ENCODE measurements at places on chromosomes 5 and 9.

- peak; percentile 46 for DNase-seq
Measured at GRCh38 chr5:169828385-169828784, 151.9 kb downstream of the INSYN2B start.

DNA sequence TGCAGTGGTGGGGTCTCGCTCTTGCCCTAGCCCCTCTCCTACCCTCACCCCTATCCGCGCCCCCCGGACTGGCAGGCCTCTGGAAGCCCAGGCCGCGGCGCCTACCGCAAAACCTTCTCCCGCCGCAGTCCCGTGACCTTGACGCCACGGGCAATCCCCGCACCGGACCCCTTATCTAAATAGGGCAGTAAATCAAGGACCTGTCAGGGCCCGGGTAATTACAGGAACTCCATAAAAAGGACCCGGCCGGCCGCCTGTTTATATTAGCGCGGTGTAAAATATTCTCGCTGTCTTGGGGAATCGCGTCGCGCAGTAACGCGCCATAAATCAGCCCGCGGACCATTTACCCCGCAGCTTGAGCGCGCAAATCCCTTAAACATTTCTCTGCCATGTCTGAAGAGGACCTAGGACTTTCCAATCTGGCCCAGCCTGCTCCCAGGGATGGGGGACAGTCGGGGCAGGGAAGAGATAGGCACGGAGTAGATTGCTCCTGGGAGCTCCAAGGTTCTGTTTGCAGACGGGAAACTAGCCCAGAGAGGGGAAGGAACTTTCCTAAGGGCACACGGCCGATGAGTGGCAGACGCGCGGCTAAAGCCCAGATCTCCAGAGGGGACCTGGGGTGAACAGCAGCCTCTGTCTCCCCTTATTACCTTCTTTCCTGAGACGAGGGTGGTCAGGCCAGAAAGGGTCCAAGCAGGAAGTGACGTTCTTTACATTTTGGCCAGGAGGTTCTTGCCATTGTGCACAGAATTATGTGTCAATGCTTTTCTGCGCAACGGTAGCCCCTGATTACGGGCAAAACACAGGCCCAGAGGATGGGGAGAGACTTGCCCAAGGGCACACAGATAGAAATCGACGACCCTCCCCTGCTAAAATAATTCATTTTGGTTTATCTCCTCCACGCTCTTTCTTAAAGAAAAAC lies 4.8 kb upstream of the HAND1 start:
- DNase-seq = no peak

DNA sequence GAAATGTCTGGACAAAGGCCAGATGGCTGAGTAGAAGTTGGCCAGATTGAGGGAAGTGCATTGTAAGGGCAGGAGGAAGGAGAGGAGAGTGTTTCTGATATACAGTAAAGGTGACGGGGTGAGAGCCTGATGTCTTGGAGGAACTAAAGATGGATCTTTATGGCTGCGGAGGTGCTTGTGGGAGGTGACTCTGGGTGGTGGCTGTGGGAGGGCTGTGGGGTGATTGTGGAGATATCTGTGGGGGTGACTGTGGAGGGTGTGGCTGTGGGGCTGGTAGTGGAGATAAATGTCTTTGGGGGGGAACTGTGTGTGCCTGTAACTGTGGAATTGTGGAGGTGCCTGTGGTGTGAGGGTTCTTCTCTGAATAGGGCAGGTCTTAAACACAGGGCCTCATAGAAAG lies 121.4 kb downstream of the CMYA5 start:
- DNase-seq = no peak

DNA sequence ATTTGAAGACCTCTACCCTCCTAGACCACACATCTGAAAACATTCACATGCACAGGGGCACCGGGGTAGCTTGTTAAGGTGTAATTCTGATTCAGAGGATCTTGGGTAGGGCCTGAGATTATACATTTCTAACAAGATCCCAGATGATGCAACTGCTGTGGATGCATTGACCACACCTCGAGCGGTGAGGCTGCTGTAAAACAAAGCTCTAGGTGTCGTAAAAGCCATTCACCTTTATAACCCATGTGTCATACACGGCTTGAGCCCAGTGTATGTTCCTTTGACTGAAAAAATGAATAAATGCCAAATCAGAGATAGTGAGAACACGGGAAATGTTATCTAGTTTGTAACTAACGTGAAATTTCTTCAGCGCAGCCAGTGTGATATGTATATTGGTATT lies 1578.2 kb upstream of the WWC1 start:
- no peak for DNase-seq

DNA sequence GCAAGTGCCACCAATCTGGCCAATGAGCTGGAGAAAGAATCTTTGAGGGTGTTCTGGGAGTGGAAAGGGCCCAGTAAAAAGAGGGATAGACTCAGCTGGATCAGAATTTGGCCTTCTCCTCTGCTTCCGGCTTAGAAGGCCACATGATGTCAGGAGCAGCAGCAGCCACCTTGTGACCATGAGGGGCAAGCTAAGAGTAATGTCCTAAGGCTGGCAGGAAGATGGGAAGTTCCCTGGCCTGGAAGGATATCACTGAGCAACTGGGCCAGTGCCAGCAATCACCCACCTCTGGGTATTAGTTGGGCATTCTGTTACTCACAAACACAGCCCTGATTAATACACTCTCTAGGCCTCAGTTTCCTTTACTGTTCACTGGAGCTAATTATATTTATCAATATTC lies 44.2 kb downstream of the TSPAN17 start:
- no peak for DNase-seq

DNA sequence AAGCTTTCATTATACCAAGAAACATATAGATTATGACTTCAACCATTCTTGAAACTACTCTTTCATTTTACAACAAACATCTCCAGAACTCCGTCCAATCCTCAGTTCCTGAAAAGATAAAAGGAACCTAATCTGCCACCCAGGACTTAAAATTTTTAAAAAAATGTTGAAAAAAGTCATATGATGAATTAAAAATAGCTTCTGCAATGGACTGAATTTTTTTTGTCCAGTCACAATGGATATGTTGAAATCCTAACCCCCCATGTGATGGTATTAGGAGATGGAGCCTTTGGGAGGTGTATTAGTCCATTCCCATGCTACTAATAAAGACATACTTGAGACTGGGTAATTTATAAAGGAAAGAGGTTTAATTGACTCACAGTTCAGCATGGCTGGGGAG lies 2.7 kb upstream of the ALDH1A1 start:
- no peak for DNase-seq

GRCh38 chr9:137321726-137322361 lies 19.8 kb upstream of the NRARP start:
- no peak for DNase-seq

GRCh38 chr5:35815089-35815936 lies 41.4 kb upstream of the IL7R start:
- DNase-seq = peak; percentile 43

DNA sequence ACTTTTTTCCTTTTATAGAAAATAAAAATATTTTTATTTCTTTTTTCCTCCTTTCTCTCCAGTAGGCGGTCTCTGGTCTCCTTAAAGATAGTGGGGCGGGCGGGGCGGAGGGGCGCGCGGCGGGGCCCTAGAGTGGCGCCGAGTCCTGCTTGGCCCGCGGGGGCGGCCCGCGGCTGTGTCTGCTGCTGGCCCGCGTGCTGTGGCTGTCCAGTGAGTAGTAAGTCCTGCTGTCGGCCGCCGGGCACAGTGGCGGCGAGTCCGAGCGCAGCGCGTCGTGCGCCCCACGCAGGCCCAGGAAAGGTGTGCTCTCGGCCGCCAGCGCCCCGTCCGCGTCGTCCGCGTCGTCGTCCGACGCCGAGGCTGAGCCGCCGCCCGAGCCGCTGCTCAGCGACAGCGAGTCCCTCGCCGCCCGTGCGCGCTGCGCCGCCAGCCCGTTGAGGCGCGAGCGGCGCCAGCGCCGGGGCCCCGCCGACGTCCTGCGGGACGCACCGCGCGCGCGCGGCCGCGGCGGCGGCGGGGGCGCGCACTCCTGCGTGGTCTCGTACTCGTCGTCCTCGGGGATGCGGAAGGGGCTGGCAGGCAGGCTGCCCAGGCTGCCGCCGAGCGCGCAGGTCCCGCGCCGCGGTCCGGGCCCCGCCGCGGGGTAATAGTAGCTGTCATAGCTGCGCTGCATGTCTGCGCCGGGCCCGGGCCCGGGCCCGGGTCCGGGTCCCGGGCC lies 52.3 kb downstream of the PSD2 start:
- no peak for DNase-seq

GRCh38 chr9:1857808-1858207 lies 157.3 kb upstream of the SMARCA2 start:
- no peak for DNase-seq

DNA sequence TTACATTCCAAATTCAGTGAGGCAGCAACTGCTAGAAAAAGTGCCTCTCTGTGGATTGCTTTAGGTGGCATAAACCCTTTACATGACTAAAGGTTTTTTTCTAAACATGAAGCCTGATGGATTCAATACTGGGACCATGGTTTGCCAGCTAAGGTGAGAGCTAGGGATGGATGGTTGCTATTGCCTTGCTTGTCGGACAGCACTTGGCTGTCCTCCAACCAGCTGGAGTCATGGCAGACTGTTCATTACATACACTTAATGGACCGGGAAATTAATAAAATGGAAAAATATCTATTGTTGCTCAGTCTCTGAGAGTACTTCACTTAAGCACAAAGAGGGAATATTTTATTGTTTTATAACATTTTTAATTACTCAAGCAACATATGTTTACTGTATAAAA lies 116.9 kb upstream of the TRPC7 start:
- no peak for DNase-seq

GRCh38 chr9:93709600-93710369 lies 133.4 kb downstream of the PHF2 start:
- no peak for DNase-seq

DNA sequence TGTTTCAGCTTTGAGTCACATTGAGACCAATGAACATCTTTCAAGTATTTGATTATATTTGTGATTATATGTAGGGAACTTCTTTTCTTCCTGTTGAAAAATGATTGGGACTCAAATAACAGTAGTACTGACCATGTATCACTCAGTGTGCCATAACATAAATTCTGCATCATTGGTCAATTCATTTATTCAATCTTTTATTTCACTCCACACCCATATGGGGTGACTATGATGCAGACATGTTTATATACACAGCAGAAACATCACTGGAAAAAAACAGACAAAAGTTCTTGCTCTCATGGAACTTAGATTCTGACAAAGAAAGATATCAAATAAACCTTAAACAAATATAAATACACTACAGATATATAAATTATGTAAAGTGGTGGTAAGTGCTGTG lies 74.7 kb upstream of the ANXA1 start:
- no peak for DNase-seq

GRCh38 chr9:135043345-135043744 lies 44.1 kb upstream of the OLFM1 start:
- no peak for DNase-seq

DNA sequence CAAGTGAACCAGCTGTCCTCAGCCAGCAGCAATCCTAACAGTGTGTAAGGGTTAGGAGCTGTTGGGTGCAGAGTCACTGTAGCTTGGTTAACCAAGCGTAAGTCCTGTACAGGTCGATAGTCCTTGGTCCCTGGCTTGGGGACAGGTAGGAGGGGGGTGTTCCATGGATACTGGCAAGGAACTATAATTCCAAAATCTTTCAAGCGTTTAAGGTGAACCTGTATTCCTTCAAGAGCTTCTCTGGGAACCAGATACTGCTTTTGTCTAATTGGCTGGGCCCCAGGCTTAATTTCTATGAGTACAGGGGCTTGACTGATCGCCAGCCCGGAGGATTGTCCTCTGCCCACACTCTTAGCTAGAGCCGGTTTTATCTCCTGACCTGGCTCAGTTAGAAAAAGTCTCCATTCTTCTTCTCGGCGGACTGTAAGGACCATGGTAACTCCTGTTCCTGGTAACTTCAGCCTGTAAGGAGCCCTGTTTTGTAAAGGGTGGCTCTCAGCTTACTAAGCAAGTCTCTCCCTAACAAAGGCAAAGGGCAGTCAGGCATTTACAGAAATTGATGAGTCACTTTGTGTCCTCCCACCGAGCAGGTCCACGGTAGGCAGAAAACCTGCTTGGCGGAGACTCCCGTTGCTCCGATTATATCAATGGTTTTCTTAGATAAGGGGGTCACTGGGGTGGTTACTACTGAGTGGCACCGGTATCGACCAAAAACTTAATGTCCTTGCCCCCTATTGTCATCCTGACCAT lies 6.0 kb upstream of the ZNF354C start:
- no peak for DNase-seq

GRCh38 chr9:137380606-137381005 lies 42.4 kb downstream of the EXD3 start:
- no peak for DNase-seq

Measured in HT1080 (cell line).